Activated CD8-positive, alpha-beta T cell treated with anti-CD3 and anti-CD28 coated beads, Interleukin-2, amount 10 ng/mL, durations not matched to agents 7 days and 5 days (primary cell): ENCODE measurements at places on chromosomes 1 and 21. TPM values are rescaled to one million over a fixed set of nuclear protein-coding genes. Genes with fewer than 3 reads are reported as not detected.

- no peaks in the 10 kb centered on the region for H3K27me3 ChIP-seq
- DNase-seq = peak; percentile 90
- H3K4me3 ChIP-seq = peak overlapping the region; percentile 73
- peak overlapping the region; percentile 94 for H3K27ac ChIP-seq
- H3K4me1 ChIP-seq = peaks cover 95% of the 10 kb centered on the region
These were observed 25.1 kb upstream of the RUNX3 start for GRCh38 chr1:24955161-24955560.

DNA sequence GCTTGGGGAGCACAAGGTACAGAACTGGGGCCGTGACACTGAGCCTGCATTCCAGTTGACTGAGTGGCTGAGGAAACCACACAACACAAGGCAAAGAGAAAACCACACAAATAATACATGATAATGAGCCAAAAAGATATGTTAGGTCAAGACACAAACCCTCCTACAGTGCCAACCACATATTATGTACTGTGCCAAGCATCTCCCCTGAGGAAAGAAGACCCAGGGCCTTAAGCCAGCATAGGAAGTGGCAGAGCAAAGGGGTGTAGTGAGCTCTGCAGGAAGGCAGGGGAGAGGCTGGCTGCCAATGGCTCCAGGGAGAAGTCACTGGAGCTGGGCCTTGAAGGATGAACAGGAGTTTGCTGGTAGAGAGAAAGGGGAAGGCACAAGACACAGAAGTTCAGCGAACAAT is 28.2 kb downstream of the CTNNBIP1 start:
- peaks cover 39% of the 10 kb centered on the region for H3K4me1 ChIP-seq
- H3K27ac ChIP-seq = peak overlapping the region; percentile 91
- peak overlapping the region; percentile 20 for H3K4me3 ChIP-seq
- no peaks in the 10 kb centered on the region for H3K36me3 ChIP-seq

DNA sequence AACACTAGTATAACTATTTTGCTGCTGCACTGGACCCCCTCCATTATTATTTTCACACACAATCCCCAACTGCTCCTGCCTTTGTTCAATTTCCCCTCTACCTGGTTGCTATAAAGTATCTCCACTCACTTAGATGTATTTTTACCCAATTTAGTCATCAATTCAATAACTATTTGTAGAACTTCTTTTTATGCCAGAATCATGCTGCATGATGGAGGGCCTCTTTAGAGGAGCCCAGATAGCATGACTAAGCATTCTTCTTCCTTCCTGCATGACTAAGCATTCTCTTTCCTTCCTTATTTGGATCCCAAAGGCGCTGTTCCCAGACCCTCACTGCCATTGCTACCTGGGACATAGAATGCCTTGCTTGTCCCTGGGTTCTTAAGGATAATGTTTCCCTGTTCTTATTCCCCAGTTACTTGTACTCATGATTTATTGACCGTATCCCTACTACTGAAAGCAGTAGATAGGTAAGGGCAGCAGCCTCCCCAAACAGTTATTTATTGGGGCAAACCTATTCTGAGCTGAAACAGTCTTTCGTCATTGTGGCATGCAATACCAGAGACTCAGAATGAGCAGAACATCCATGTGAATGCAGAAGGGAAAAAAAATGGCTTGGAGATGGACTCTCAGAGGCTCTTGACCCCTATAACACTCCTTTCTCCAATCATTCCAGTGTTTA is 89.3 kb upstream of the AKT3 start:
- no peak overlapping the region for H3K27ac ChIP-seq
- H3K4me3 ChIP-seq = no peak overlapping the region
- H3K36me3 ChIP-seq = no peaks in the 10 kb centered on the region
- H3K27me3 ChIP-seq = peaks cover 5% of the 10 kb centered on the region

DNA sequence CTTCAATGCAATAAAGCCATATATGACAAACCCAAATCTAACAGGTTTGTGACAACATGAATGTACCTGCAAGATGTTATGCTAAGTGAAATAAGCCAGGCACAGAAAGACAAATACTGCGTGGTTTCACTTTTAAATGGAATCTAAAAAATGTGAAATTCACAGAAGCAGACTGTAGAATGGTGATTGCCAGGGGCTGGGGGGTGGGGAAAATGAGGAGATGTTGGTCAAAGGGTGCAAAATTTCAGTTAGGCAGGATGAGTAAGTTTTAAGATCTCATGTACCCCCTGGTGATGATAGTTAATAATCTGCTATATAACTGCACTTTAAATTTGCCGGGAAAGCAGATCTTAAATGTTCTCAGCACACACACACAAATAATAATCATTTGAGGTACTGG is 160.5 kb downstream of the PTBP2 start:
- no peaks in the 10 kb centered on the region for H3K36me3 ChIP-seq
- no peak overlapping the region for H3K27ac ChIP-seq
- H3K4me1 ChIP-seq = no peaks in the 10 kb centered on the region
- H3K4me3 ChIP-seq = no peak overlapping the region
- no peaks in the 10 kb centered on the region for H3K27me3 ChIP-seq

GRCh38 chr1:37680933-37681332 is 11.4 kb upstream of the CDCA8 start:
- H3K36me3 ChIP-seq = peaks cover 33% of the 10 kb centered on the region
- peaks cover 34% of the 10 kb centered on the region for H3K27me3 ChIP-seq
- no peak overlapping the region for H3K4me3 ChIP-seq

DNA sequence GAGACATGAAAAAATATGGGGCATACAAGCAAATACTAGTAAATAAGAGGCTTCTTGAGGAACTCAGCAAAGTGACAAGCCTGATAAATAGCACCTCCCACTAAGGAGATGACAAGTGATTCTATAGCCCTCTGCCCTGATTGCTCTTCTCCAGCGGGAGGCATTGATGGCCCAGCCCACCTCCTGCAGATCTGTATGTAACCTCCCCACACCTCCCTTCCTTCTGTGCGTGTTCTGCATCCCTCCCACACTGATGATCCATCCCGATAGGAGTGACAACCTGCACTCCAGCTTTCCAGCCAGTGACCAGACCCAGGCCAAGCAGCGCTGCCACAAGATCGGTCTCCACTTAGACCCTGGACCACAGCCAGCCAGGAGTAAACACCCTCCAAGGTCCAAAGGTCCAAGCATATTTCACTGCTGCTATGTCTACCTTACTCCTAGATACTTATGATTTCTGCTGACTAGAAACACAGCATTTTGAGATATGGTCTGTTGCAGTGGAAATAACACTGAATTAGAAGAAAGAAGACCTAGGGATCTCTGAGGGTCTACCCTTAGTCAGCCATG is 176.1 kb downstream of the BRINP2 start:
- DNase-seq = no peak
- no peaks in the 10 kb centered on the region for H3K4me1 ChIP-seq
- no peaks in the 10 kb centered on the region for H3K36me3 ChIP-seq

DNA sequence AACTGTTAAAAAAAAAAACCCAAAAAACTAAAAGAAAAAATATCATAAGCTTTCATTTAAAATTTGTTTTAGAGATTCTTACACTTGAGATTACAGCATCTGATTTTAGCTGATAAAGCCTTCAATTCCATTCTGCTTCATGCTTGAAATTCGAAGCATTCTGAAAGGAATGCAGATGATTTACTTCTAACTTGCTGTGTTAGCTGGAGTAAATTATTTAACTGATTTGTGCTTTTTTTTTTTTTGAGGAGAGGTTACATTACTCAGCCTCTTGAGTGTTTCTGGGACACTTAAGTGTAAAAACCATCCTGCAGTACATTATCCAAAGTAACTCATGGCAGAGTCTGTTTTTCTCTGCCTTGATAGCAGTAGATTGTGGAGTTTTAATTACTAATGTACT is 4.5 kb upstream of the TRIM67 start:
- H3K36me3 ChIP-seq = no peaks in the 10 kb centered on the region
- H3K27ac ChIP-seq = no peak overlapping the region
- H3K27me3 ChIP-seq = peaks cover 49% of the 10 kb centered on the region

GRCh38 chr21:40672602-40673001 is 174.4 kb downstream of the DSCAM start:
- no peaks in the 10 kb centered on the region for H3K4me1 ChIP-seq
- H3K36me3 ChIP-seq = no peaks in the 10 kb centered on the region
- H3K4me3 ChIP-seq = no peak overlapping the region
- DNase-seq = no peak
- H3K27ac ChIP-seq = no peak overlapping the region

DNA sequence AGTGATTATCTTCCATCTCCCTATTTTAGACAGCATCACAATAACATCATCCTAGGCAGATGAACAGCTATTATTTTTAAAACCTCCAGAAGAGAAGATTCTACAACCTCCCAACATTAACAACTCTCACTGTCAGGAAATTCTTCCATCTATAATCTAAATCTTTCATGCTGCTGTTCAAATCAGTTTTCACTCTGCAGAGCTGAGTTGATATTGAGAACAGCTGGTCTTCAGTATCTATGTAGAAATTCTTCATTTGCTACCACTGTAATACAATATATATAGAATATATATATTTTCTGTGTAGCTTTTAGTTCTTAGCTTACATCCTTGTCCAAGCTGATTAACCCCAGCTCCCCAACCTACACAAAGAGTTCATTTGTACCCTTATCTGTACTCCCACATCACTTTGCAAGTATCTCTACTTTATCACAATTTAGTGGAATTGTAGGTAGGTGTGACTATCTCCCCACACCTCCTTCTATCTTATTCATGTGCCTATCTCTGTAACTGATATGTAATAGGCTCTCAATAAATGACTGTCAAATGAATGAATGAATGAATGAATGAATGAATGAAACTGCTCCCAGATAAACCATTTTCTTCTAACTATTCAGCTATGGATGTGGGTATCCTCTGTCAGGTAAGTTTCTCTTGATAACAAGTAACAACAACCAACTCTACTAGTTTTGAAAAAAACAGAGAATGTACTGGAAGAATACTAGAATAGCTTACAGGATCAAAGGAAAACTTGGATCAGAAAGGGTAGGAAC is 37.4 kb upstream of the PKN2 start:
- H3K4me3 ChIP-seq = no peak overlapping the region
- H3K36me3 ChIP-seq = no peaks in the 10 kb centered on the region
- H3K27me3 ChIP-seq = peaks cover 14% of the 10 kb centered on the region
- no peak for DNase-seq

DNA sequence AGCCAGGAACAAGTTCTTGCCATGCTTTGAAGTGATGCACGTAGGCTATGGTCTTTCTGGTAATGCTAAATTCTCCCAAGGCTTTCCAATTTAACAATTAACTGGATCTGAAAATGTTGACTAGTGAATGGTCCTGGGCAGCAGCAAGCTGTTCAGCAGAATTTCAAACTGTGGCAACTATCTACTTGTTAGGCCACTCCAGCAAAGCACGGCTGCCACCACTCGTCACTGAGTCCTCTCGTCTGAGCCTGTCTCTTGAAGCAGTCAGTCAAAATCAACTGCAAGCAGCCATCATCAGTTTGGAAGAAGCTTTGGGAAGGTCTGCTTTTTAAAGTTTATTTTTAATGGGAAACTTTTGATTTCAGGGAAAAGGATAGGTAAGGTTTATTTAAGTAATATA is 6.1 kb downstream of the FLVCR1 start:
- no peaks in the 10 kb centered on the region for H3K27me3 ChIP-seq
- no peak overlapping the region for H3K27ac ChIP-seq
- H3K4me3 ChIP-seq = no peak overlapping the region
- peaks cover 7% of the 10 kb centered on the region for H3K4me1 ChIP-seq
- H3K36me3 ChIP-seq = peaks cover 27% of the 10 kb centered on the region
- no peak for DNase-seq

GRCh38 chr1:221743416-221744208 is 1.7 kb upstream of the DUSP10 start:
- peak overlapping the region; percentile 82 for H3K4me3 ChIP-seq
- H3K27me3 ChIP-seq = no peaks in the 10 kb centered on the region
- H3K27ac ChIP-seq = peak overlapping the region; percentile 92
- H3K36me3 ChIP-seq = no peaks in the 10 kb centered on the region
- no peak for DNase-seq

- H3K27me3 ChIP-seq = no peaks in the 10 kb centered on the region
- no peak for DNase-seq
- peaks cover 54% of the 10 kb centered on the region for H3K4me1 ChIP-seq
- peaks cover 64% of the 10 kb centered on the region for H3K36me3 ChIP-seq
These were observed 5.7 kb downstream of the S1PR1 start for GRCh38 chr1:101242324-101243050.

GRCh38 chr1:219801156-219801820 is 127.1 kb downstream of the SLC30A10 start:
- H3K36me3 ChIP-seq = no peaks in the 10 kb centered on the region
- DNase-seq = no peak
- no peak overlapping the region for H3K4me3 ChIP-seq
- H3K27ac ChIP-seq = no peak overlapping the region
- H3K4me1 ChIP-seq = no peaks in the 10 kb centered on the region

GRCh38 chr1:113396585-113396984 is 6.3 kb downstream of the MAGI3 start:
- no peak for DNase-seq
- H3K4me3 ChIP-seq = no peak overlapping the region
- peaks cover 38% of the 10 kb centered on the region for H3K27me3 ChIP-seq
- H3K27ac ChIP-seq = no peak overlapping the region
- no peaks in the 10 kb centered on the region for H3K36me3 ChIP-seq

DNA sequence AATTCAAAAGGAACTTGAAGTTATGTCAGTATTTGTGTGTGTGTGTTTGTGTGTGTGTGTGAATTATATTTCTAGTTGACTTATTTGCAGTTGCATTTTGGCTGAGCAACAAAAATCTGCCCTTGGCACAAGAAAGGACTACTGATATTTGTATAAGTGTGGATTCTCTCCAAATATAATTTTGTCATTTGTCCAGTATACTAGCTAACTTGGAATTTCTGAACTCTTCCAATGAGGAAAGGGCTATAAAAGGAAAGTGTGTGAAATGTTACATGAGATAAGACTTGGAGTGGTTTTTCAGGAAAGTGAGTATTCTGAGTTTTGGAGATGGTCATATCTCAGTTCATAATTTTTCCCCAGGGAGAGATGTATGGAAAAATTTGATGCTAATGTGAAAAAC is 1384.1 kb upstream of the B3GALT2 start:
- H3K4me1 ChIP-seq = no peaks in the 10 kb centered on the region
- no peak overlapping the region for H3K4me3 ChIP-seq
- no peaks in the 10 kb centered on the region for H3K27me3 ChIP-seq
- H3K36me3 ChIP-seq = no peaks in the 10 kb centered on the region

DNA sequence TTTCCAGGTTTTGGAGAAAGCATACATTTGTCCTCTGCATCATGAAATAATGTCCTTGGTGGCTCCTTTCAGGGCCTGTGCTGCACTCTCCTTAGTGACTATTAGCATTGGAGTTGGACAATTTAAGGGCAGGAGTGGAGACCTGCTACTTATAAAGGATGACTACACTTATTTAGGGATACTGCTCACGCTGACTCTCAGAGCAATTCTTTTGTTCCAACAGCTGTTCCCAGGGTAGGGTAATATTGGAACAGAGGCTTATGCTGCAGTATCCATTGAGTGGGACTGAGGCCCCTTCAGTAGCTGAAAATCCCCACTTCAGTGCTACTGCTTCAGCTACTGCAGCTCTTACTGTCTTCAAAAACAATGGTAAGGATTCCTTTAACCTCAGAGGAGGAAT is 84.6 kb downstream of the GPR88 start:
- no peak overlapping the region for H3K4me3 ChIP-seq
- no peaks in the 10 kb centered on the region for H3K4me1 ChIP-seq
- no peaks in the 10 kb centered on the region for H3K36me3 ChIP-seq
- H3K27ac ChIP-seq = no peak overlapping the region
- H3K27me3 ChIP-seq = peaks cover 2% of the 10 kb centered on the region
- DNase-seq = no peak

- no peak overlapping the region for H3K4me3 ChIP-seq
- H3K27ac ChIP-seq = peak overlapping the region; percentile 22
- H3K27me3 ChIP-seq = no peaks in the 10 kb centered on the region
- H3K36me3 ChIP-seq = peaks cover 41% of the 10 kb centered on the region
- peaks cover 77% of the 10 kb centered on the region for H3K4me1 ChIP-seq
These were observed 12.1 kb downstream of the DYRK1A start for GRCh38 chr21:37378700-37379139.

Gene ITLN2
- not detected for total RNA-seq

Gene SIPA1L2
- 0.66 TPM for total RNA-seq

Gene FGGY
- total RNA-seq = 9.4 TPM

Gene LIPI
- not detected for total RNA-seq

Gene HJV
- not detected for total RNA-seq

Gene TNFAIP8L2
- total RNA-seq = 18.5 TPM

Gene KRTAP10-12
- total RNA-seq = not detected

Gene SPATA46
- not detected for total RNA-seq

Gene OR2L3
- total RNA-seq = not detected
